ENCODE measurements at places on chromosomes 13 and 19.

DNA sequence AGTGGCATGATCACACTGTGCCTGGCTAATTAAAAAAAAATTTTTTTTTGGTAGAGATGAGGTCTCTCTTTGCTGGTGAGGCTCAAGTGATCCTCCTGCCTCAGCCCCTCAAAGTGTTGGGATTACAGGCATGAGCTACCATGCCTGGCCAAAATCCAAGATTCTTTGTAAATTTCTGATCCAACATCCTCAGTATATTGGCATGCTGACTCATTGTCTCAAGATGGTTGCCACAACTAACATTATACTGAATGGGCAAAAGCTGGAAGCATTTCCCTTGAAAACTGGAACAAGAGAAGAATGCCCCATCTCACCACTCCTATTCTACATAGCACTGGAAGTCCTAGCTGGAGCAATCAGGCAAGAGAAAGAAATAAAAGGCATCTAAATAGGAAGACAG lies 100.0 kb downstream of the KLF5 start:
- no peak for DNase-seq

- no peak for DNase-seq
Measured at GRCh38 chr13:74625541-74625940, 491.3 kb upstream of the KLF12 start.

DNA sequence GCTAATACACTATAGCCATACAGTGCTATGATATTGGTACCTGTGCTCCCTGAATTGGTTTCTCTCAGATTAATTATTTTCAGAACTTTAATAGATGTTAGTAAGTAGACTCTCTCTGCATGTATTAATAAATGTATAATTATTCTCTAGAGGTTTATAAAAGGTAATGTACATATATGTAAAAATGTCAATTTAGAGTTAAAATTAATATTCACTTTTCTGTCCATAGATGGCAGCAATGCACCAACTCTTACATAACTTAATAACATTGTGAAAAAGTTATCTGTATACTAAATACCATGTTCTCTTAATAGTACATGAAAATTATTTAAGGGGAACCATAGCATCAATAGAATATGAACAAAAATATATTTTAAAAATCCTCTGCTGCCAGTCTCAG lies 515.0 kb upstream of the KLHL1 start:
- DNase-seq = peak; percentile 12

GRCh38 chr13:109650861-109651260 lies 135.5 kb downstream of the IRS2 start:
- DNase-seq = no peak

DNA sequence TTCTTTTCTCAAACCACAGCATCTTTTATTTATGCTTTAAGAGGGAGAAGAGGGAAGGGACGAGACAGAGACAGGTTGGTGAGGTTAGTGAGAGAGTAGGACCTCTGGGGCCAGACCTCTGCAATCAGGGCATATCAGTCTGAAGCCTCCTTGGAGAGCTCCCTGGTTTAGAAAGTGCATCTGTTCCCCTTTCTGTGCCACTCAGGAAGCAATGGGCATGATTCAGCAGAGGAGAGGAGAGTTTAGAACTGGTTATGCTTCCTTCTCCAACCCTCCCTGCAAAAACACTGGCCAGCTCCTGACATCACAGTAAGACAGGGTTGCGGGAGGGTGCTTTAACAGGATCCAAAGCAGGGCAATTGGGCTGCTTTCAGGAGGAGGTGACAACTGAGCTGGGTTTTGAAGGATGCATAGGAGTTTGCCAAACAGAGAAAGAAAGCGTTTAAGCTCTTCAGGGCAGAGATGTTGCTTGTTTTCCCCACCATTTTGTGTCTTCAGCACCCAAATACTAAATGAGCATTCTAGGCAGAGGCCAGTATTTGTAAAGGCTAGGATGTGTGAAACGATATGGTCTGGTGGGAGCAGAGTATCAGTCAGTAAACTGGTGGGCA lies 33.1 kb downstream of the CERS4 start:
- DNase-seq = no peak

GRCh38 chr19:4184718-4185352 lies 2.3 kb downstream of the ANKRD24 start:
- no peak for DNase-seq

DNA sequence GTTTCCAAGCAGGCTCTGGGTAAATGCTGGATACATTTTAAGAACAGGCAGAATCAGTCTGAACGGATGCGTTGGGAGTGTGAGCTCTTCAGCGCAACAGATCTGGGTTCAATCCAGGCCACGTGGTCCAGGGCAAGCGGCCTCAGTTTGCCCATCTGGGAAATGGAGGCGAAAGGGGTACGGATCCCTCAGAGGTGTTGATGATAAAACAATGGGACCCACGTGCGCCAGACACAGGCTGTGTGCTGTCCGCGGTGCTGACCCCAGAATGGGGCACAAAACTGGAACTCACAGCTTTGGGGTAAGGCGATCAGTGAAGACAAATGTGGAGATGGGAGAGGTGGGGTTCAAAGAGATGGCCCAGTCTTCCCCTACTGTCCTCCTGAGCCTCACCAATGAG lies 13.1 kb upstream of the PDE4C start:
- DNase-seq = no peak

GRCh38 chr13:77456271-77456670 lies 79.2 kb upstream of the SCEL start:
- no peak for DNase-seq

DNA sequence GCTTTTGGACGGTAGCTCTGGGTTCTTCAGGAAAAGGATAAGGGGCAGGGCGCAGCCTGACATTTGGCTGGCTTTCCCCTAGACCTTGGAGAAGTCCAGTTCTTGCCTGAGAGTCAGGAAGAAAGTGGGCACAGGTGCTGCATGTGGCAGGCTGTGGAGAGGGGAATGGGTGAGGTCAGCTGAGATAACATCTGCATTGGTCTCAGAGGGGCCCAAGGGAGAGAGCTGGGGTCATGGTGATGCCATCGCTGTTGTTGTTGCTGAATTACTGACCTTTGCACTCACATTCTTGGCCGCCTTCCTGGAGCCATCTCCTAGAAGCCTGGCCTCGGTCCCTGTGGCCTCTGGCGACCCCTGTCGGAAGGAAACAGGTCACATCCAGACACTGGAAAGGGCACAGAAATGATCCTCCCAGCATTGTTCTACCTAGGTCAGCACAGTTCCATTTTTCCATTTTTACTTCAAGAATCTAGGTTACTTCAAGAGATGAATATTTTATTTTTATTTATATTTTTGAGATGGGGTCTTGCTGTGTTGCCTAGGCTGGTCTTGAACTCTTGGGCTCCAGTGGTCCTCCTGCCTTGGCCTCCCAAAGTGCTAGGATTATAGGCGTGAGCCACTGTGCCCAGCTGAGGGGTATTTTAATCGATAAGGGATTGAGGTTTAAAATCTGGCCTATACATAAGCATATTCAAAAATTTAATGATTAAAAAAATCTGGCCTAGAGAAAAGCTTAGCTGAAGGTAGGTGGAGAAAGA lies 6.5 kb upstream of the LIPE start:
- DNase-seq = peak; percentile 72
